ENCODE measurements at places on chromosomes 1 and 21.

DNA sequence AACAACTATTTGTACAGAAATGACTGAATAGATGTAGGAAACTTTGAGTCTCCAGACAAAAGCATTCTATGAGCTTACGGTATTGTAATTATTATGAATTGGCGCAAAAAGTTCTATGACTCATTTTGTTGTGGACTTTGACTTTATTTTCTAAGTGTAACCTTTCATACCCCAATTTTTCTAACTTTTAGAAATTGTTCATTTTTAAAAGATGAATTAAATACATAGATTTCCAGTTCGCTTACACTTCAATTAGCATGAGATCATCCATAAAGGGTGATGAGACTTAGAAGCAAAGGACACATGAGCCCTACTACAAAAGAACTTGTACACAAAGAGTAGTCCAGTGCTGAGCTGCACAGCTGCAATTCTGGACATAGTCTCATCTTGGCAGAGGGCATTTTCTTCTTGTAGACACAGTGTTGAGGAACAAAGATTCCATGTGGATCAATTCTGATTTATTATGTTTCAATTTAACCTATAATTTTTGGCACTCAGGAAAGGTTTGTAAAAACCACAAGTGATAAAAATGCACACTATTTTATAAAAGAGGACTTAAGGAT, 431.1 kb downstream of the LRRIQ3 start:
- no peak for DNase-seq

DNA sequence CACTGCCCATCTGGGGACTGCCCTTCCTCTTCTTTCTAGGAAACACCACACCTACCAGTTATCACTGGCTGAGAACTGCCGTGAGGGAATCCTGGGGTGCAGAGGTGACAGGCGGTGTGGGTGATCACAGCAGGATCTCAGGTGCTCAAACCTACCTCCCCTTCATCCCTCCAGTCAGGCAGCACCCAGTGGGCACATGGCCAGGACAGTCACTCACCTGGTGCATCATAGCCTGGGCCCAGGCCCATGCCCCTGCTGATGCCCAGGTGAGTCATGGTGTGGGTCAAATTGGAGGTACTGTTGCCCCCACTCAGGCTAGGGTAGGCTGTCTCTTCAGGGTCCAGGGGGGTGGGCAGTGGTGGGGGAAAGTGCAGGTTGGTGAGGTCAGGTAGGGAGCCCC, 5.3 kb upstream of the DENND4B start:
- DNase-seq, result no peak

GRCh38 chr1:193070386-193070753, 11.0 kb downstream of the RO60 start:
- no peak for DNase-seq

GRCh38 chr1:193318347-193318746, 131.9 kb upstream of the B3GALT2 start:
- DNase-seq, result no peak

DNA sequence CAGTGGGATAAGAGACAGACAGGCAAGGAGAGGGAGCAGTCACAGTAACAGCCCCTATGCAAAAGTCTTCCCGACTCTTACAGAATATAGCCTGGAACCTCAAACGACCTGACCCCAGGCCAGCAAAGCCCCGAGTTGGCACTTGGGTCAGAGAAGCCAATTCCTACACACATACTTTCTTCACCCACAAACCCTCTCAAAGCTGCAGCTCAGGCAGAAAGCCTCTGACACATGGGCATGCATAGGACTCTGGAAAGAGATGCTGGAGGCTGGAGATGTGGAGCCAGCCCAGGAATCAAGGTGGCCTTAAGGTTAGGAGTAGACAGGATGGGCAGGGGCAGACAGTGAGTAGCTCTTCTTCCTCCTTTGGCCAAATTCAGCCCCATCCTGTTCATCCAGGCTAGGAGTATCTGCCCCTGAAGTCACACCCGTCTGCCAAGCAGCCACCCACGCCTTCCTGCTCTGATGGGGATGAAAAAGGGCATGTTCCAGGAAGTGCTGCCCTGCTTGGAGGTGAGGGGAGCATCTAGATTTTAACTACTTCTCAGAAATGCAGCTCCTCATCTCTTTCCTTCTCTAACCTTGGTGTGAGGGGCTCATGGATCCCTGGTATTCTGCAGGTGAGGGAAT, 7.8 kb downstream of the SLC41A1 start:
- peak; percentile 6 for DNase-seq

- no peak for DNase-seq
Measured at GRCh38 chr1:235657747-235658526, 8.4 kb upstream of the GNG4 start.

GRCh38 chr21:29390778-29391177, 92.1 kb downstream of the BACH1 start:
- no peak for DNase-seq

DNA sequence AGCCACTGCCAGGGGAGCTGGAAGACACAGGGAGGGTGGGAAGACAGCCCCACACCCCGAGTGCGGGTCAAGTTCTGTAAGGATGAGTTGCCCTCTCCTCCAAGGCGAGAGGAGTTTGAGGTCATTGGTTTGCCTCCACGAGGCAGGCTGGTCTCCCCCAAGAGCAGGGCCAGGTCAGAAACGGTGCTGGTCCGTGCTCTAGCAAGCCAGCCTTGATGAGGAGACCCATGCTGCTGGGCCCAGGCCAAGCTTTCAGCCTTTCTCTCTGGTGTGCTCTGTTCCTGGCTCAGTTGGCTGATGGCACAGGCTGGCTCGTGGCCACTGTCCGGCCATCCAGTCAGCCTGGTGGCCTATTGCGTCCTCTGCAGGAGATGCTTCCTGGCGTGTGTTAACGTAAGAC, 12.0 kb upstream of the PCBP3 start:
- no peak for DNase-seq

DNA sequence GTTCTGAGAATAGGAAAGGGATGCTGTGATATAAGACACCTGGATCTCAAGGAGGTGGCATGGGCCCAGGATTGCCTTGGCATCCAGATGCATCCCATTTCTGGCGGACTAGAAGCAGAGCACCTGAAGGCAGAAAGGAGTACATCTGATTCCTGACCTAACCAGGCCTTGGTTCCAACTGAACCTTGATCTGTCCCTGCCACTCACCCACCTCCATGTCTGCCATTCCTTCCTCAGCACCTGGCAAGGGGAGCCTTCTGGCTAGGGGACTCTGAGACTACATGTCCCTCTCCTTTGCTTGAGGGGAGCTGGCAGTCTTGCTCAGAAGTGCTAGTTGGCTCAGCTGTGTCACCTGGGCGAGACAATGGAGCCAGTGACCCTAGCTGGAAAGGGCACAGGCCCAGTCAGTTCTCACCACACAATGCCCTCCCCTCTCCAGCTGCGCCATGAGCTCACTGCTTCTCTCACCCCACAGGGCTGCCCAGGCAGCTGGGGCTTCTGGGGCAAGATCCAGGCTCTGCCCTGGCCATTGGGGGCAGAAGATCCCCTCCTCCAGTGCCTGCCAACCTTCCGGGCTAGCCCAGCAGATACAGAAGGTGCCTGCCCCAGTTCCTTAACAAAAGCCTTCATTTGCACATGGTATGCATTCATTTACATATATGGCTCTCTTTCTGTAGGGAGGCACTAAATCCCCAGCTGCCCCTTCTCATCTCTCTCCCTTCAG, 2.9 kb downstream of the IGSF8 start:
- DNase-seq, result no peak

- DNase-seq, result no peak
Measured at GRCh38 chr1:231541842-231542241, 13.4 kb downstream of the TSNAX start.

DNA sequence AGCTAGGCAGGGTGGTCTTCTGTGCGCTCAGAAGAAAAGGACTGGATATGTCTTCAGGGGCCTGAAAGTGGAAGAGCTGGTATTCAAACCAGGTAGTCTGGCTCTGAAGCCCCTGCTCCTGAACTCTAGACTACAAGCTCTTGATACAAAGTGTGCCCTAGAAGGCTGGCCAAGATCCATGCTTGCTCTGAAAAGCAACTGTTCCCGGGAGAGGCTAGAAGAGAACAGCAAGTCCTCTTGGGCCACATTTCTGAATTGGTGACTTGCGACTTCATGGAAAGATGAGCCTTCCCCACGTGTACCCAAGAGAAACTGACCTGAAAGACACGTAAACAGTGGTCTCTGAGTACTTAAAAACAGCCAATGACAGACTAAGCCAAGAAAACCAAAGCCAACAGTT, 123.3 kb upstream of the GRIK3 start:
- DNase-seq, result no peak

DNA sequence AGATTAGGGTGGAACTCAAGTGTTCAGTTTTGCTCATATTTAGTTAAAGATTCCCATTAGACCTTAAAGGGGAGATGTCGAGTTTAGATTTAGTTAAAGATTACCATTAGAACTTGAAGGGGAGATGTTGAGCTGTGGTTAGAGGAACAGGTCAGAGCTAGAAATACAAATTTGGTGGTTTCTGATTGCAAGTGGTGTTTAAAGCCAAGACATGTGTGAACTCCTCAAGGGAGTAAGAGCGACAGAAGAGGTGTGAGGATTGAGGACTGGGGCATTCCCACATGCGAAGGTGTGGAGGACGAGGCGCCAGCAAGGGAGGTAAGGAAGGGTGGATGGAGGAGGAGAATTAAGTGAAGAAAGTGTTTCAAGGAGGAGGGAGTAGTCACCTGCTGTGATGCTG, 168.6 kb downstream of the IER5 start:
- DNase-seq, result no peak

- no peak for DNase-seq
Measured at GRCh38 chr1:76921590-76921989, 54.3 kb downstream of the ST6GALNAC5 start.

DNA sequence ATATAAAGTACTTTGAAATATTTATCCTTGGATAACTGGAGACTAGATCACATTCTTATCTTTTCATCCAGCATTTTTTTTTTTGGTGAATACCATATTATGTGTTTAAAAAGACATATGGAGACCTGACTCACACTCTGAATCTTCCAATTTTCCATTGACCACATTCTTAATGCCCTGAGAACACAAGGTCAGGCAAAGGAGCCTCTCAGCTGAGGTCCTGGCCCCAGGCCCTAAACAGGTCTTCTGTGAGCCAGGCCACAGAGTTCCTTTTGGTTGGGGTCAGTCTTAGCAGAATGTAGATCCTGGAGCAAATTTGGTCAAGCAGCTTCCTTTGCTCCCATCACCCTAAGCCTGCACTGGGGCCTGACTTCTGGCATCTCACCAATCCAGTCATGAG, 390.1 kb upstream of the ST6GALNAC5 start:
- no peak for DNase-seq

DNA sequence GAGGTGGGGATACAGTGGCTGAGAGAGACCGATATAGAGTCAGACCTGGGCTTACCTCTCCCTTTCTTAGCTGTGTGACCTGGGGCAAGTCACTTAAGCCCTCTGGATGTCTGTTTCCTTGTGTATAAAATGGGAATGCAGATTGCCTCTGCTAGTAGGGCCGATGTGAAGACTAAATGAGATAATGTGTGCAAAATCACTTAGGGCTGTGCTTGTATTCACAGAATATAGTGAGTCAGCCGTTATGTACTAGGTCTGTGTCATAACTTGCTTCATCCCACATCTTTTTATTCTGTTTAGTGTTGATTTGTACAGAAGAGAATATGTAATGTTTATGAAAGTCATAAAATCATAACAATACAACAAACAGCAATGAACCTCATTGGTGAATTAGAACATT, 56.0 kb downstream of the PTPRU start:
- DNase-seq, result no peak

DNA sequence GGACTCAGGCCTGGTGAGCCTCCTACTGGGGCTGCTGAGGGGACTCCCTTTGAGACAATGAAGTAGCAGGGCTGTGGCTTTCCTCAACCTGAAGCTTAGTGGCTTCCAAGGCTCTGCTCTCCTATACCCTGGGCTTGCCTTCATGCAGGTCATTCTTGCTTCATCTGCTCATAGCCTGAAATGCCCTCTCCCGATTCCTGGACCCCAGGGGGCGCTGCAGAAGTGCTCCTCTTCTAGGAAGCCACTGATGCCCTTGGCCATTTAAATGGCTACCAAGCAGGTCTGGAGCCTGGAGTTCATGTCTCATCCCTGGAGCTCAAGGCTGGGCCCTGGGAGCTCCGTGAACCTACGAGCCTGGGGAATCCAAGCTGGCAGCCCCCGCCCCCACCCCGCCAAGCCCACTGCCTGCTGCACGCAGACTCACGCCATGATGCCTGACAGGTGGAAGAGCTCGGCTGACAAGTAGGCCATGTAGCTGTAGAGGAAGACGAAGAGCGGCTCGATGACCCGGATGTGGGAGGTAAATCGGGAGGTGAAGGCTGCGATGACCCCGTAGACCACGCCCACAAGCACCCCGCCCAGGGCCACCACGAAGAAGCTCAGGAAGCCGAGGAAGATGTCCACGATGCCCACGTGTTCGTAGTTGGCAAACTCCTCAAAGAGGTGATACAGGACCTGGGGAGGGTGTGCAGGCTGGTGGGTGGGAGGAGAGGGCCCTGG, 45.7 kb downstream of the SLC9A1 start:
- DNase-seq, result no peak

DNA sequence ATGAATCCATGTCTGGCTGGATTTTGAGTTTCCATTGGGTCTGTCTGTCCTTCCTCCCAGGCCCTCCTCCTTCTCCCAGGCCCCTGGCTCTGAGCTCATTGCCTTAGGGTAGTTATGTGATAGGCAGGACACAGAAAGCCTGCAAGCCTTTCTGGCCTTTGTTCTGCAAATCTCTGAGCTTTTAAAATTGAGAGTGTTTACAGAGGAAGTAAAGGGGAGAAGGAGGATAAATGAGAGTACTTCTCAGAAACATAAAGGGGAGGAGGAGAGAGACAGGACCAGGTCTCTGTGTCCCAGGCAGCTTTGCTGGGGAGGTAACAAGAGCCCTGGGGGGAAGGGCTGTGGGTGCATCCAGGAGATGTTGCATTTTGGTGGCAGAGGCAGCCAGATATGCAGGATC, 126.7 kb downstream of the FOXD2 start:
- no peak for DNase-seq

DNA sequence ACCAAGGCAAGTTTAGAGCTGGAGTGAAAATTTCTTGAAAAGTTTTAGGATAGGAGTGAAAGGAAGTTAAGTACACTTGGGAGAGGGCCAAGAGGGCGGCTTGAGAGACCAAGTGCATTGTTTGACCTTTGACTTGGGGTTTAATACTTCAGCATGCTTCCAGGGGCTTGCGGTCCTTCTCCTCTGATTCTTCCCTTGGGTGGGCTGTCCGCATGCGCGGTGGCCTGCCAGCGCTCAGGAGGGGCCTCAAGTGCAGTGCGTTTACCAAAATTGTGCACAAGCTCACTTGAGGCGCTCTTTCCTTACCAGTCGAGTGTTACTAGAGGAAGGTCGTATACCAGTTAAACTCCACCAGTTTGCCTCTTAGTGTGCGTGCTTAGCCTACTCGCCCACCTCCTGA, 91.3 kb upstream of the LYST start:
- DNase-seq, result no peak
